Activated naive CD4-positive, alpha-beta T cell treated with anti-CD3 and anti-CD28 coated beads, Interleukin-2, amount 50 U/mL, for 72 hours (primary cell): ENCODE measurements at places on chromosomes 5 and 9.

- no peak for DNase-seq
These were observed 224.7 kb upstream of the GRAMD2B start for GRCh38 chr5:126198531-126198930.

DNA sequence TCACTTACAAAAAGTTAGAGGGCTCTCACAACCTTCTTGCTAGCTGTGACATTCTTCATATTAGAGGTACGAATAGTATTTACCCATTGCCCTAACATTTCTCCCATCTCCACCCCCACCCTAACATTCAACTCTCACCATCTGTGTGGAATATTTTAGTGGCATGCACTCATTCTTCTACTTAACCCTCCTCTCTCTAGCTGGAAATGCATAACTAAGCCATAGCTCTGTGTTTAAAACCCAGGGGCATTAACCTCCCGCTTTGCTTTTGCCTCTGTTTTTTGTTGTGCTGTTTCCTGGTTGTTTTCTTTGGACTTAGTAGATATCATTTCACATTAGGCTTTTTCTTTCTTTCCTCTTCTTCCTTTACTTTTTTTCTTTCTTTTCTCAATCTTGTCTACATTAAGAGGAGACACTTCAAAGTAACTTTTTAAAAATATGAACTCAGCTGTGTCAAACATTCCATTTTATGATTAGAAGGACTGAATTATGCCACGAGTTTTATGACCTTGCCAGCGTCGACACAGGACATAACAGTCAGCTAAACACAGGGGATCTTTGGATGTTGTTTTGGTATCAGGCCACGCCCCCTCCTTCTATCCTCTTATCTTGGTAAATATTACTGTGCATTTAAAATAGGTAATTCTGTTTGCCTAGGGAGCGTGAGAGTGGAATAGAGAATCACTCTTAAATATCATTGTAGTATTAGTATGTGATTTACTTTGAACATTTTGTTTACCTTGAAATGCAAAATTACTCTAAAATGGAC is 236.0 kb downstream of the CD180 start:
- no peak for DNase-seq

DNA sequence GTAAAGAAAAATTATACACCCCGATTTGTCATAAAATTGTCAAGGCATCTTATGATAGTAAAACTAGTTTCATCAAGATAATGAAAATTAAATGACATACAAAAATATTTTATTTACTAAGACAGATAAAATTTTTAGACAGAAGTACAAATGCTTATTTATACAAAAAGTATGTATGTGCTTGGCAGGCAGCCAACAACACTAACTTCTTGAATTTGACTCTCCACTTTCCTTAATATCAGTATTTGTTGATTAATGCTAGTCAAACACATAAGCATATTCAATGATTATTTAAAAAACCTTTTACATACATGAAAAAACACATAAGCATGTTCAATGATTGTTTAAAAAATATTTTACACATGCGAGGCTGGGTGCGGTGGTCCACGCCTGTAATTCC is 1079.9 kb upstream of the CDH6 start:
- no peak for DNase-seq

DNA sequence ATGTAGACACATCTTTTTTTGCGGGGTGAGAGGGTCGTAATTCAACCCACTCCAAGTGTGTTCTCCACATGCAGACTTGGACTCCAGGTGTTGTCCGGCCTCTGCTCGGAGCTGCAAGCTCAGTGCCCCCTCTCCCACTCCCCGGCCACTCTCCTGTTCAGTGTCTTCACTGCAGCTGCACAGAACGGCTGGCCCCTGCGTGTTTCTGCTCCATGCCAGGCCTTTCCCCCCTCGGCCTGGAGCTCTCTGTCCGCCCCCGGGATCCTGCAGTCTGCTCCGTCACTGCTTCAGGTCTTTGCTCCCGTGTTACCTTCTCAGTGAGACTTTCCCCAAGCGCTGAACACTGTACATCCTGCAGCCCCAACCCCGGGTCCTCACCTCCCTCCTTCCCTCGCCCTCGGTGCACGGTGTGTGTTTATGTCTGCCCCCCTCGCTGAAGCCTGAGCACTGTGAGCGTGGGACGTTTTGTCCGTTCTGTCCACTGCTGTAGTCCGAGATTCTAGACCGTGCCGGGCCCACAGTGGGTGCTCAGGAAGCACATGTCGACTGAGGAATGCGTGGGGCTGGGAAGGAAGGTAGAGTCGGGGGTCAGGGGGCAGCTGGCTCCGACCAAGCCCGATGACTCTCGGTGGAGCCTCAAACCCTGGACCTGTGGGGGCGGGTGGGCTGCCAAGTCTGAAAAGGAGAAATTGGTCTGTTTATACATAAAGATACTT is 26.4 kb upstream of the GFPT2 start:
- no peak for DNase-seq

DNA sequence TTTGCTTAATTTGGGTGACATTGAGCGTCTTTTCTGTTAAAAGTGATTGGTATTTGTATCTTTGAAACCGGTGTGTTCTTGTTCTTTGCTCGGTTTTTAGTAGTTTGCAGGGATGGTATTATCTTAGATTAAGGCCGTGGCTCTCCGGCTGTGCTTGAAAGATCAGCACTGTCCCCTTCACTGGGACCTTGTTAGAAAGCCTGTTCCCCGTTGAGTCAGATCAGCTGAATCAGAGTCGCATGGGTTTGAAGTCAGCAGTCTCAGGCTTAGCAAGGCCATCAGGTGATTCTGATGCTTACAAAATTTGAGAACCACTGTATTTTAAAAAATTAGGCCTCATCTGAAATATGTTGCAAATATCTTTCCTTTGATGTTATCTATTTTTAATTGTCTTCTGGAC is 5.0 kb downstream of the DIRAS2 start:
- DNase-seq, result no peak

- DNase-seq, result peak; percentile 37
These were observed 1.6 kb downstream of the B4GALT1 start for GRCh38 chr9:33165263-33166151.

- DNase-seq, result no peak
These were observed 5.8 kb downstream of the CCDC187 start for GRCh38 chr9:136297766-136298735.

DNA sequence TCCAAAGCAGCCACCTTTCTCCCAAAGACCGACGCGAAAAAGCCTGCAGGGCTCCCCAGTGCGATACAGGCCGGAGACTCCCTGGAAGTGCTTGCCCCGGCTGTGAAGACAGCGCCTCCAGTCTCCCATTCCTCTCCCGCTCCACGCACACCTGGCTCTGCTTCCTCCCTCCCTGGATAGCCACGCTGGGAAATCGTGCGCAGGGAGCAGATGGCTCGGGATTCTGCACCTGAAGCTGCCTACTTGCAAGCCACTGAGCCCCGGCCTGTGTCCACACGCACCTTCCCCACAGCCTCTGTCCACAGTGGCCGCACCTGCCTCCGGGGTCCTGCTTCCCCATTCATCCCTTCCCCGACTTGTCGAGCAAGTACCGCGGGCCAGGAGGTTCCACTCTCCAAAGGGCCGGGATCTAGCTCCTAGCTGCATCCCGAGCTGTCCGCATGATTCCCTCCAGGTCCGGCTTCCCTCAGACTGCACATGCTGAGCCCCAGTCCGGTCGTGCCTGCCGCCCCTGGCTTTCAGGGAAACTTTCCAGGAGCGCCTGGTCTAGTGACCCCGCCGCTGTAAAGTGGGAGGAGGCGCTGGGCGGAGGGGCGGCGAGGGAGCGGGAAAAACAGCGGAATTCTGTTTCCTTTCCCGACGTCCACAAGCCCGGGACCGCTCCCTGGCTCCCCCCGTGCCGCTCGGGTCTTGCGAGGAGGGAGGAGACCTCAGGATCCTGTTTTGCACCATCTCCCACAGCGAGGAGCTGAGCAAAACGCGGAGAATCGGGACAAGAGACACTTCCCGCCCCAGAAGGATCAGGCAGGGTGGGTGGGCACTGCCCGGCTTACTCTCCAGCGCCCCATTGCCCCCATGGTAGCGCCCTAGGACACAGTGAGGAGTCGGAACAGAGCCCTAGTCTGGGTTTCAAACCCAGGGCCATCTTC is 2.0 kb downstream of the SEMA6A start:
- DNase-seq, result no peak

DNA sequence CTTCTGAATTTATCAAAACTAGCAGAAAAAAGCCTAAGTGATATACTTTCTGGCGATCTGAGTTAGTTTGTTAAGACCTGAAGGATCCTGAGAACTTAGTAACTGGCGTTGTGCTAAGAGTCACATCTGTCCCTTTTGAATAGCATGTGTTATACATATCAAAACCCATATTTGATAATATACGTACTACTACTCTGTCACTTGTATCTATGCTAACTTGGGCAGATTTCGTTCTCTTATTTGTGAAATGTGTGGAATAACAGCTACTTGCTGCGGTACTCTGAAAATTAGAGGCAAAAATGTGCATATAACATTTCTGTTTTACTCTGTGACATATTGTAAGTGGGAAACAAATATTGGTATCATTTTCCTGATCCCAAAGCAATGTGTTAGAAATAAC is 126.4 kb downstream of the PARP8 start:
- no peak for DNase-seq

GRCh38 chr9:7479300-7479699 is 320.3 kb downstream of the DMAC1 start:
- DNase-seq, result no peak

GRCh38 chr5:24693609-24694008 is 48.8 kb upstream of the CDH10 start:
- DNase-seq, result no peak

GRCh38 chr9:129918296-129918950 is 83.2 kb downstream of the USP20 start:
- no peak for DNase-seq

- DNase-seq, result no peak
These were observed 50.1 kb downstream of the COL27A1 start for GRCh38 chr9:114205171-114206015.

DNA sequence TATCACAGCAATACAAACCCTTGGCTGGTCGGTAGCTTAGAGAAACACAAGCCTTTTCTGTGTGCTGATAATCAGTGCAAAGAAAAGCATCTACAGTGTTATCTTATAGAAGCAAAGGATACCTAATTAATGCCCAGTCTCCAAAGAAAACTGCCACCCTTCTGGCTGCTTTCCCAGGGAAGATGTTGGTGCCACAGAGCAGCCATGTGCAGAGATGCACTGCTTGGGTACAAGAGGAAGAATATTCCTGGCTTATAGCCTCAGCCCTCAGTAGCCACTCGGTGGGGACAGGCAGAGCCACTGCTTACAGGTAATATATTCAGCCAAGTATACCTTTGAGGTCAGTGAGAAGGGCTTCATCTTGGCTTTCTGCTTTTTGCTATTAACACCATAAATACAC is 185.3 kb downstream of the PCSK1 start:
- no peak for DNase-seq

DNA sequence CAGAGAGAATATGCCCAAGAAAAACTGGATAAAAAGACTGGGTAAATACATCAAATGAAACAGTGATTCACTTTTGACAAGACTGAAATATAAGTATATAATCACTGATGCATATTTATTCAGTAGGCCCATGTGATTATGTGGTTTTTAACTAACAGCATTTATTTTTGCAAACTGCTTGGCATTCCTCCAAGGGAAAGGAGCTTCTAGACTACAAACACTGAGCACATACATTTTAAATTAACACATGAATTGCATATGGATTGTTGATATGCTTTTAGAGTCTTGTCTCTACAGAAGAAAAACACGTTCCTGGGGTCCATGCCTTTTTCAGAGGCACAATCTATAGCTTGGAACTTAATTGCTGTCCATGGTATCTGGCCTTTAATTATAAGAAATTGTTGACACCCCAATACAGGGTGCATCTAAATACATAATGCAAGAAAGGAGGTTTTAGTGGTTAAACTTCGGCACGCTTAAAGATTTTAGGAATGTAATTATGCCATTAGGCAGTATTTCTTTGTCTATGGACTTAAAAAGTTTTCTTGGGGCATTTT is 6.9 kb upstream of the MEIKIN start:
- DNase-seq, result no peak
